Stimulated activated CD4-positive, alpha-beta T cell treated with anti-CD3 and anti-CD28 coated beads, Interleukin-15, amount 100 ng/mL, for 1 hour (primary cell): ENCODE measurements at places on chromosomes 3 and 15.

GRCh38 chr15:27091270-27091940 is 120.4 kb downstream of the GABRG3 start:
- DNase-seq, result no peak

DNA sequence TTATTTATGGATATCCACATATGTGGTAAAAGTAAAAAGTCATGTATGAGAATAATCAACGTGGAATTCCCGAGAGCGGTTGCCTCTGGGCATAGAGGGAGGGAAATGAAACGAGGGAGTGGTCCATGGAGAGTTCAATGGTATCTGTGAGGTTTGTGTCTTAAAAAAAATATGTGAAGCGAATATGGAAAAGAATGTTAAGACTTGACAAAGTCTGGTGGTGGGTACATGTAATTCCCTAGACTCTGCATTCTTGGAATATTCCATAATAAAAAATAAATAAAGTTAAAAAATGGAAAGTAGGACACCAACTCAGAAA is 28.4 kb downstream of the FAM43A start:
- no peak for DNase-seq

DNA sequence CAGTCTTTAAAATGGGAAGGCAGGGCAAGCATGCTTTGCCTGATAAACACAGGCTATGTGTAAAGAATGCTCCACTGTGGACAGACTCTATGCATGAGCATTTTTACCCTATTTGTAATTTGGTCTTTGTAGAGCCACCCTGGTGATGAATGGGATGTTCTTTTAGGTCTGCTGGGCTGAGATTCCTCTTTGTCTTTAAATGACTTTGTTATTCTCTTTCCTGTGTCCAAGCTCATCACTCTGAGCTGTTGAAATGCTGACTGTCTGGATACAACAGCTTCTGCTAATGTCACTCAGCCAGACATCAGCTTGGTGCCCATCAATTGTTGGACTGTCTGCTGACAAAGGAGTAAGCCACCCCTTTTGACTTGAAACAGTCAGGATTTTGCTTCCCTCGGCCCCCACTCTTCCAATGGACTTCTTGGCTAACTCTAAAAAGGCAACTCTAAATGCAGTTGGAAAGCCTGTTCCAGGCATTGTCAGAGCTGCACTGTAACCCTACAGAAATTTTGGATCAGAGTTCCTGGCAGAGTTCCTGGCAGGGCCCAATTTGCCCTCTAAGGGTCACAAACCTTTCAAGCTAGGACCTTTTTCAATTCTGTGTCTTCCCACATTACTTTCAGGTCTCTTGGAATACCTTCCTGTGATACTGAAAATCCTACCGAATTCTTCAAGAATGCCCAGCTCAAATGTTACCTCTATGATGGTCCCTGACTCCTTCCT is 40.5 kb upstream of the EIF1B start:
- DNase-seq, result no peak

DNA sequence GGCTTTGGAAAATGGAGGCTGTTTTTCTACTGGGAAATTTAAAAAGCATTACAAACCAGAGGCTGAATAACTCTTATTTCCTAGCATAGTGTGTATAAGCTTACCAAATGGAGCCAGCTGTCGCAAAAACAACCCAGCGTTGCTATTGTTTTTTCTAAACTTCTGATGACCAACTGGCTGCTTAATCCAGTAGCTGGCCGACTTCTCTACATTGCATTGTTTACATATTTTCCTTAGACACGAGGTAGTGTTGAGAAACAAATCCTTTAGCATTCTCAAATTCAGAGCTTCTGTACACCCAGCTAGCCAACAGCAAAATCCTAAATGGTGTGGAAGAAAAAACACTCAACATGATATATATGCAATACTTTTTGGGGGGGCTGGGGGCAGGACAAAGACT is 161.0 kb upstream of the ADAMTS9 start:
- DNase-seq, result no peak

DNA sequence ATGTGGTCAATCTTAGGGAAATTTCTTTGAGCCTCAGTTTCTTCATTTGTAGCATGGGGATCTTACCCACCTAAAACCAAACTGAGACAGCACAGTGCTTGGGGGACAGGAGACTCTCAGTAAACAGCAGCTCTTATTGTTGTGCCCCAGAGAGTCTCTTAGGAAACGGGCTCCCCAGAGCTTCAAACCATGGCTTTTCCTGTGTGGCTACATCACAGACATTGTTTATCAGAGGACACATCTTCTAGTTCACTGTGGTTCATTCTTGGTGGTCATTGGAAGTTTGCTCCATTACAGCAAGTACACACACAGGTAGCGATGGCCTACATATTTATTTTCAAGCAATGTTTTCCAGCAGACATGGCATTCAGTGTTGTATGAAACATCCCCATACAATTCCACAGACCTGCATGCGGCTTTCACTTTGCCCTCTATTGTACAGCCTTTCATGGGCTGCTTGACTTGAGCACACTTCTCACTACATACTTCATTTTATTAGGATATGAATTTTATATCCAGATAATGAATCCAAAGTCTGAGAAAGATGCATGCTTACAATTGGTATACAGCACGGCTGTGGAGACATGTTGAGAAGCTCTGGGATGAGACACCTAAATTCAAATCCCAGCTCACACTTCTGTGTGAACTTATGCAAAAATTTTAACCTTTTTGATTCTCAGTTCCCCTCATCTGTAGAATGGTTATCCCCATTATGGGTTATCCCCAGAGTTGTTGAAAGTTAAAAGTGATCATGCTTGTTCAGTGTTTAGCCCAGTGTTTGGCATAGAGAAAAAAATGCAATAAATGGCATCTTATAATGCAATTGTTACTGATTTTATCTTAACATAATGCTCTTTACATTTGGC is 84.8 kb upstream of the ICE2 start:
- DNase-seq, result no peak

DNA sequence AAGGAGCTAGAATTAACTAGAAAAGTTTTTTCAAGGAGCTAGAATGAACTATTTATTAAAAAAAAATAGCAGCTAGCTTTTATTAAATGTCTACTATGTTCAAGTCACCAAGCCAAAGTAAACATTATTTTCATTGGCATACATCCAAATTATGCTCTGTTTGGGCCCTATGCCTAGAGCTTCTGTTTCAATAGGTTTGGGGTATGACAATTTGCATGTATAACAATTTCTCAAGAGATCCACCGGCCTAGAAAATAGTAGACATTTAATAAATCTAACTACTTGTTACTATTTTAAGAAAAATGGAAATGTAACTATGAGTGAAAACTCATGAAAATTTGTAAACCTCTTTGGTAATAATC is 8.0 kb downstream of the GABRR3 start:
- no peak for DNase-seq

- DNase-seq, result no peak
Observed at GRCh38 chr3:159458010-159458409, 530.6 kb upstream of the IL12A start.

GRCh38 chr15:41989573-41990242 is 17.4 kb upstream of the EHD4 start:
- DNase-seq, result peak; percentile 70

DNA sequence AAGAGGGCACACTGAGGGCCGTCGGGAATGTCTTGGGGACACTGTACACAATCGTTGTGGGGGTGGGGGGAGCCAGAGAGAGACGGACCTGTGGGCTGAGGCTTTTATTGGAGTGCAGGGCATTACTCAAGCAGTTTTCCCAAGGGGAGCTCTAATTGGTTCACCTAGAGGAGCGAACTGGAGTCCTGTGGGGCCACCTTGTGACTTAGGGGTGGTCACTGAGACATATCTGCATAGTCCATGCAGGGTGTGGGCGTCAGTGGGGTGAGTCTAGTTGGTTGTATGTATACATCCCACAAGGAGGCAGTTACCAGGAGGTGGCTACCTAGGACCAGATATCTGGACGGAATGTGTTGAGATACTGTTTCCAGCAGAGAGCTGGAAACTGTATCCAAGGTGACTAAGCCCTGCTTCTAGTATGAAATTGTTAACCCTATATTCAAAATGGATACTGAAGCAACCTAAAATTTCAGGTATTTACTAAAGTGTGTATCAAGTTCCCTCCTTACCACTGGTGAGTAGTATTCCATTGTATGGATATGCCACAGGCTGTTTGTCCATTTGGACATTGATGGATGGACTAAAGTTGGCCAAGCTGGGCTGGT is 2.6 kb upstream of the PIGZ start:
- no peak for DNase-seq

GRCh38 chr15:58413253-58413652 is 18.5 kb upstream of the LIPC start:
- DNase-seq, result no peak

DNA sequence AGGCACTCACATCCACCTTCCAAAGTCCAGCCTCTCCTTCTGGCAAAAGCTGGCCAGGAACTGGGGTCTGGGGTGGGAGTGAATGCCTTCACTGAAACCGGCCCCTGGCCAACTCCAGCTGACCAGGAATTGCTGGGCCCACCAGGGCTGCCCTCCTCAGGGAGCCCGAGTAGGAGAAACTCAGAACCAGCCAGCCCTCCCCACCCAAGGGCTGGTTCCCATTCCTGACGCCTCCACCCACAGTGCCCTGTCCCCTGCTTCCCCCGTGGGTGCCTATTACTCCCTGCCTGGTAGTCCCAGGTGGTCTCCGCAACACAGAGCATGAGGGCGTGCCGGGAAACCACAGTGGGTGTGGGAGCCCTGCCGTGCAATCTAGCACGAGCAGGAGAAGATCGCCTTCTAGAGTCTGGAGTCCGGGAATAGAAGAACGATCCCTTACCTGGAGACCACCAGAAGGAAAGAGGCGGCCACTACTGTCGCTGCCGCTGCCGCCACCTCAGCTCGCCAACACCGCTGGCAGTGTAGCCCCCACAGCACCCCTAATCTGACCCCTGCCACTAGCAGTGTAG is 178.8 kb downstream of the POTEB3 start:
- DNase-seq, result no peak

DNA sequence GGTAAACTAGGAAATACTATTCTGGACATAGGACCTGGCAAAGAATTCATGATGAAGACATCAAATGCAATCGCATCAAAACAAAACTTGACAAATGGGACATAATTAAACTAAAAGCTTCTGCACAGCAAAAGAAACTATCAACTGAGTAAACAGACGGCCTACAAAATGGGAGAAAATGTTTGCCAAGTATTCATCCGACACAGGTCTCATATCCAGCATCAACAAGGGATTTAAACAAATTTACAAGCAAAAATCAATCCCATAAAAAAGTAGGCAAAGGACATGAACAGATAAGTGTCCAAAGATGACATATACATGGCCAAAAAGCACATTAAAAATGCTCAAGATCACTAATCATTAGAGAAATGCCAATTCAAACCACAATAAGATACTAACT is 1088.9 kb downstream of the NAALADL2 start:
- no peak for DNase-seq

DNA sequence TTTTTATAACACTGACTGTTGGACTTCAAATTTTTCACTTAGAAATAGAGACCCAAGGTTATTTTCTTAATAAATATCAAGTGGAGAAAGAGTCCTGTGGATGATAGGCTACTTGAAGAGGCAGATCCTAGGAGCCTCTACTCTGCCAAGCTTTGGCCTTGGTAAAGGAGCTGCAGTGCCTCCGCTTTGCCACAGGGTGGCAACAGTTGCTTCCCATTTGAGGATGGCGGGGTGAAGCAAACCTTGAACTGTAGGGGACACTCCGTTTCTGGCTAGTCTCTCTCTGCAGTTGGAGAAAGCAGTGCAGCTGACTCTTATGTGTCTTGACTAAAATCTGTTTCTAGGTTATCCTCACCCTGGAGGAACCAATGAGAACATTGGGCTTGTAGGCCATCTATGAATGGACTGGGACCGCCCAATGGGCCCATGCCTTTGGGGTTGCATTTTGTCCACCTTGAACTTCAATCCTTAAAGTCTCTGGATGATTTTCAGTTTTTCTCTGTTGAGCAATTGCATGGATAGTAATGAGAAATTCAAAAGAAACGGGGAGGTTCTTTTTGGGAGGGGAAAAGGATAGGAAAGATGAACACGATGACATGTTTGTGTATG is 9.8 kb downstream of the SCG5 start:
- DNase-seq, result peak; percentile 12

- no peak for DNase-seq
Observed at GRCh38 chr15:60895986-60896385, 333.1 kb downstream of the RORA start.

GRCh38 chr3:30610702-30611368 is 4.4 kb downstream of the TGFBR2 start:
- no peak for DNase-seq

GRCh38 chr3:18751514-18751913 is 326.4 kb upstream of the SATB1 start:
- no peak for DNase-seq

- DNase-seq, result no peak
Observed at GRCh38 chr3:3848923-3849275, 49.7 kb downstream of the LRRN1 start.

DNA sequence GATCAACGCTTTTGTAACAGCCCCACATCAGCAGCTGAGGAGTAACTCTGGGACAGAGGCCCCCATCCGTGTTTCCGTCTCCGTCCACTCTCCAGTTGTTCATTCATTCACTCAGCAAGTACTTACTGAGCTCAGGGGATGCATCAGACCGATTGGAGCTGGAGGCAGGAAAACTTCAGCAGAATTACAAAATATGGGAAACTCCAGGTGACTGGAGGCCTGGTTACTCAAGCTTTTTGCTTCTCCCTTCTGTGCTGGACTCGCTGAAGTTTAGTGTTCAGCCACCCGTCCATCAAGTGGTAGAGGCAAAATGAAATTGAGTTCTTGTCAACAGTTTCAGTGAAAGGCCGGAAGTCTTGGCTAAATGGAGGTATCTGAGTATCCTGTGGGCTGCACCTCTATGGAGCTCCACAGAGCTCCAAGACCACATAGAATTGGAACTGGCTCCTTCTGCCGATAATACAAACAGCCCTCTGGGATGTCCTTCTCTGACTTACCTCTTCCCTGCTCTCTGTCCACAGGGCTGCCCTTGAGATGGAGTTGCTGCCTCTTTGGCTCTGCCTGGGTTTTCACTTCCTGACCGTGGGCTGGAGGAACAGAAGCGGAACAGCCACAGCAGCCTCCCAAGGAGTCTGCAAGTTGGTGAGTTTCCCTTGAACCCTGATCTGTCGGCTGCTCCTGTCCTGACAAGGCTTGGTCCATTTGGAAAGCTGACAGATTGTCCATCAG is 14.7 kb downstream of the NRROS start:
- DNase-seq, result no peak

GRCh38 chr3:4740397-4741105 is 238.7 kb upstream of the BHLHE40 start:
- no peak for DNase-seq

- no peak for DNase-seq
Observed at GRCh38 chr3:24162929-24163328, 217.8 kb downstream of the NR1D2 start.

GRCh38 chr15:73950831-73951561 is 24.7 kb downstream of the LOXL1 start:
- peak; percentile 63 for DNase-seq

DNA sequence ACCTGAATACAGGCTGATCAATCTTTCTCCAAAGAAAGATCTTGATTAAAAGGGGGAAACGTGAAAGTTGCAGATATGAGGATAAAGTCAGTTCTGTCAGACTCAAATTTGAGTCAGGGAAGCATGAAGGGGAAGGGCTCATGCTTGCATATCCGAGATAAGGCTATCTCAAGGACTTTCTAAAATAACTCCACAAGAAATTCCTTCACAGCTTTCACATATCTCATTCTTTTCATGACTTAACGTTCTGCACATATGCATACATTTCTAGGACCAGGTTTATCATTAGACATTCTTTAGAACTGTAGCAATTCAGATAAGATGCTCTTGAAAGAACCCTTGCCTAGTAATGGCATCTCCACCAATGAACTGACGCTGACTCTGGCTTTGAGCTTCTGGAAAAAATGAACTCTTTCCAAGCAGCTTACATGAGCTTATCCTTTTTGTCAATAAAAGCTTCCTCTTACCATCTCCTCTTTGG is 15.9 kb downstream of the SH3GL3 start:
- DNase-seq, result no peak
